ENCODE measurements at places on chromosomes 2 and 18.

DNA sequence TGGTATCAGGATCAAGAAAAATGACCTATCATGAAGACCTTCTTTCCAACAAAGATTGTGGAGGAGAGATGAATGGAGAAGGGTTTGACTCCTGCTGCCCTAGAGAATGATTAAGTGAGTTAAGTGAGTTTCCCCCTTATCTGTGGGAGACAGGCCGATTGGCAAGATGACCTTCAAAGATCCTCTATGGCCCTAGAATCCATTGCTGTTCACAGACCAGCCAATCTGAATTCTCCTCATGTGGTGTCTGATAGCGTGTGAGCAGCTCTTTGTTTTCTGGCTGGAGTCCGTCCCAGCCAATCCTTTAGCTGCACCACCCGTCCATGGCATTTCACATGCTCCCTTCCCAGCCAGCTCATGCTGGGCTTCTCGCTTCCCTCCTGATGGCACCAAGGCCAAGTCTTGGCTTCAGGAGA lies 79.4 kb downstream of the MARCHF4 start:
- DNase-seq = no peak

- no peak for DNase-seq
These were observed 62.7 kb upstream of the KIF5C start for GRCh38 chr2:148812306-148812705.

DNA sequence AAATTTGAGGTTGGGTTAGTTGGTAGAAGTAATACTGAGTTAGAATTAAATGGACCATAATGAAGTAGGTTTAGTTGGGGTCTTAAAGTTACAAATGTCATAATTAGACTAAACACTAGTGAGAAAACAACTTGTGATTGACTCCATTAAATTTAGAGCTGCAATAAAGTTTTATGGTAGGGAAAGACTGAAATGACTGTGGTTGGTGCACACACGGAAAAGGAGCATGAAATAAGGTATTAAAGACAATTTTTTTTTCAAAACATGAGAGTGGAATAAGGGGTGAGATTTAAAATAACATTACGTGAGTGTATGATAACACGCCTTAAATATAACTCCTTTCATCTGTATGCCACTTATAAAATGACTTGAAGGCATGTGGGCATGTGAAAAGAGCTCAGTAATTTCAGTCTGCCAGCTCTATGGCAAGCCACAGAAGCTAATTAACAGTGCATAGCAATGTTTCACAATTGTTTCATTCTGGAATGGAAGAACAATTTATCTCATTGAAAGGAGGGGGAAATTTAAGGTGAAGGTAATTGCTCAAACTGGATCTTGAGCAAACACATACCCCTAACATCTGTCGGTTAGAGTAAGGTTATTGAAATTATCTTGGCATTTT lies 1.4 kb downstream of the FRZB start:
- DNase-seq = no peak

GRCh38 chr2:86411396-86411795 lies 29.8 kb upstream of the KDM3A start:
- DNase-seq = peak; percentile 70

DNA sequence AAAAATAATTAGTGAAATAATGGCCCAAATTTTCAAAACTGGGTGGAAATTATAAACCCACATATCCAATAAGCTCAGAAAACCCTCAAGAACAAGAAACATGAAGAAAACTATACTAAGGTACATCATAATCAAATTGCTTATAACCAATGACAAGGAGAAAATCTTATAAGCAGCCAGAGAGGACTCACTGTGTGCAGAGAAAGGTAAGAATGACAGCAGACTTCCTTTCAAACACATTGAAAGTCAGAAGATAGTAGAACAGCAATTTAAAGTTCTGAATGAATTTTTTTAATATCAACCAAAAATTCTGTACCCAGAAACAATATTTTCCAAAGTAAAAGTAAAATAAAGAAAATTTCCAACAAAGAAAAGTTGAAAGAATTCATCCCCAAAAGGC lies 197.7 kb upstream of the RAB12 start:
- DNase-seq = no peak

DNA sequence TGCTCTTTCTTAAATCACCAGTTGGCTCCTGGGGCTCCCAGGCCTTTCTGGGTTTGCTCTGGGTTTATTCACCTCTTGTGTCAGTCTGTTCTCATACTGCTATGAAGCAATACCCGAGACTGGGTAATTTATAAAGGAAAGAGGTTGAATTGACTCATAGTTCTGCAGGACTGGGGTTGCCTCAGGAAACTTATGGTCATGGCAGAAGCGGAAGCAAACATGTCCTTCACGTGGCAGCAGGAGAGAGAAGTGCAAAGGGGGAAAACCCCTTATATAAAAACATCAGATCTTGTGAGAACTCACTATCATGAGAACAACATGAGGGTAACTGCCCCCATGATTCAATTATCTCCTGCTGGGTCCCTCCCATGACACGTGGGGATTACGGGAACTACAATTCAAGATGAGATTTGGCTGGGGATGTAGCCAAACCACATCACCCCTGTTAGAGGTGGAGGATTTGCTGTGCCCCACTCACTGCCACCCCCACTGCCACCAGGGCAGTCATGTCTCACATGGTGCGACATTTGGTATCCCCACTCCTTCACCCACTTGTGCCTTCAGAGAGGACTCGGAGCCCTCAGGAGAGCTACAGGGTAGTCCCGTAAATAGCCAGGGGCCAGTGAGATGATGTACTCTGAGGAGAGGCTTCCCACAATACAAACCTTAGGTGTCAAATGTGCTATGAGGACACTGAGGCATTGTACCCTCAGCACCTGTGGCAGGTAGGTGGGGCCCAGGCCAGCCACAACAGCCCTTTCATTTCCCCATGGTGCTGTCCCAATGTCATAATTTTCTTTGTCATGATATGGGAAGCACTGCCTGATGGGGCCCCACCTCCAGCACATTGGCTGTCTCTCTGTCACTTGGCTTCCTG lies 35.7 kb downstream of the CDC42EP3 start:
- DNase-seq = no peak
